ENCODE measurements at places on chromosomes 2 and 18. TPM values are rescaled to one million over a fixed set of nuclear protein-coding genes. Genes with fewer than 3 reads are reported as not detected.

DNA sequence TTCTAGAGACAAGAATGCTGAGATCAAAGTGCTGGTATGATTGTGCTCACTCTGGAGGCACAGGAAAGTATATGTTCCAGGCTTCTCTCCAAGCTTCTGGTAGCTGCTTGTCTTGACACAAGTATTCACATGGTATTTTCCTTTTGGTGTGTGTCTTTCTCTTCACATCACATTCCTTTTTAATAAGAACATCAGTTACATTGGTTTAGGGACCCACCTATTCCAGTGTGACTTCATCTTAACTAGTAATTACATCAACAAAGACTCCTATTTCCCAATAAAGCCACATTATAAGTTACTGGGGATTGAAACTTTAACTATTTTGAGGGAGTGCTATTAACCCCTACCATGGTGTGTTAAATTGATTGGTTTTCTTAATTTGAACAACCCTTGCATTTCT, 119.1 kb downstream of the FSIP2 start:
- DNase-seq = no peak
- no peaks in the 10 kb centered on the region for H3K27me3 ChIP-seq

DNA sequence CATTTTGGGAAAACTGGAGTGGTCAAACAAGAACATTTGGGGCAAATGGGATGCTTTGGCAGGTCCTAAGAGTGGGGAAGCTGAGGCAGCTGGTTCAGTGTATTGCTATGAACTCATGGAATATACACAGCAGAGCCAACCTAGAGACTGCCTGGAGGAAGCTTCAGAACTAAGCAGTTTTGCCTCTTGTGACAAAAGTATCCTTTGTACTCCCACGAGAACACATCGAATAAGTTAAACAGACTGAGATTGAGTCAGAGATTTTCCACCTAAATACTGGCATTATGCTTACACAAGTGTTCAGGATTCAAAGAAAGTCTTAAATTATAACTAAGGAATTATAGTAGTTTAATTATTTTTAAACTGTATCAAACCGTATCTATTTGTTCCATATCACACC, 5.2 kb upstream of the ARMC9 start:
- H3K36me3 ChIP-seq = peaks cover 7% of the 10 kb centered on the region
- no peak overlapping the region for H3K4me3 ChIP-seq
- no peak for DNase-seq
- no peak overlapping the region for H3K27ac ChIP-seq
- H3K27me3 ChIP-seq = peaks cover 46% of the 10 kb centered on the region

DNA sequence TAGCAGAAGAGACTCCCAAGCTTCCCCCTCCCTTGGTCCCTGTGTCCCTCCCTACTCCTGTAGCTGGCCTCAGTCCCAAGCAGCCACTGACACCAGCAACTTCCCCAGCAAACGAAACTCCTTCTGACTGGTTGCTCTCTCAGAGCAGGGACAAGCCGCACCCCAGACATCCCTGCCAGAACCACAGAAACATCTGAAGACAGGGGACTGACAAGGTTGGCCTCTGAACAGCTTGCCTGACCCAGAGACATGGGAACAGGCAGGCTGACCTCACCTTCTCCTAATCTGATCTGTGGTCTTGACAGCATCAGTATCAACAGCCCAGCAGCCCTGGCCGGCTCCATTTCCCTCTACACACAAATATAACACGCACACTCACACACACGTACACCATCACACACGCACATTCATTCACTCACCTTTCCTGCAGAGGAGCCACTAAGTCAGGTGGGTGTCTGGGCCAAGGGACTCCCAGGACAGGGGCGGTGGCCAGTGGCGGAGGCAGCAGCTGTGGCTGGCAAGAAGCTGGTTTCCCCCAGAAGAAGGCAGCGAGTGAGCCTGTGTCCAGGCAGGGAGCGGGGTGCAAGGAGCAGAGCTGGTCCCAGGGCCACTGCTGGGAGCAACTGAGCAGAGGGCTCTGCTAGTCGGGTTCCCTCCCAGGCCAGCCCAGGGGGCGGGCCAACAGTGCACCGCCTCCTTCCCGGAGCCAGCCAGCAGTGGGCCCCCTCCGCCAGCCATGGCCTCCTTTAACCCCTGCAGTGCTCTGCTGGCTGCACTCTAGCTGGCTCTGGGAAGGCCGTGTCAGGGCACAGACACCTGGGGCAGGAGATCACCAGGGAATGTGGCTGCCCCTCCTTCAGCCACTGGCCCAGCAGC, 59.1 kb downstream of the TNS1 start:
- H3K4me3 ChIP-seq = no peak overlapping the region
- H3K4me1 ChIP-seq = peaks cover 10% of the 10 kb centered on the region
- peak; percentile 60 for DNase-seq
- no peaks in the 10 kb centered on the region for H3K36me3 ChIP-seq

DNA sequence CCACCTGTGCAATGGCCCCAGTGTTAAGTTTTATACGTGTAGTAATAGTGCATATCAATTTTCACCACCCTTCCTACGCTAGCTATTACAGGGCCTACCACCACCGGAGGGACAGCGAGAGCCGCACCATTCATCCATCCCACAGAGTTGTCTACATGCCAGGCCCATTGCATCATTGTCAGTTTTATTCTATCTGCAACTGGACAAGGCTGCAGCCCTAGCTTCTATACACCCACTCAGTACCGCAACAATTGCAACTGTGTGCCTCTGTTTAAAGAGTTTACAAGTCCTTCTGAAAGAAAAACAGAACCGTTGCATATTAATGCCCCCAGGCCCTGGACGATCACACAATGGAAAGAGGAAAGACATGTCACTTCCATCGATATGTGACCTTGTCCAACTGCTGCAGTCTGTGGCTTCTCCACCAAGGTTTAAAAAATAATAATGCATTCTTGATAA, 58.6 kb downstream of the ZEB2 start:
- no peaks in the 10 kb centered on the region for H3K4me1 ChIP-seq
- no peaks in the 10 kb centered on the region for H3K36me3 ChIP-seq
- H3K27me3 ChIP-seq = no peaks in the 10 kb centered on the region
- no peak overlapping the region for H3K27ac ChIP-seq
- DNase-seq = no peak
- no peak overlapping the region for H3K4me3 ChIP-seq

DNA sequence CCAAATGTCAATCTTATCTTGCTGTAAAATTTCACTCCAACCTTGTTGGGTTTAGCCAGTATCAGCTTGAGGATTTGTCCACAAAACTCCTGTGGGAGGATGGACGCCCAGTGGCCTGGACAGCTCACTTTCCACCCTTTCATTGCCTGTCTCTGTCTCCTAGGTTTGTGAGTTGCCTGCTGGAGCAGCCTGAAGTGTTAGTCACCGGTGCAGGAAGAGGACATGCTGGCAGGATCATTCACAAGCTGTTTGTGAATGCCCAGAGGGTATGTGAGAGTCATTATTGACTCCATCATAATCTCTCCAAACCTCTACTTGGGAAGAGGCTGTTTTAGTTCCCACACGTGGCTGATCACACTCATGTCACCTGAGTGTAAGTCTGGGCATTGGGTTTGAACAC, 112.3 kb downstream of the RAB3GAP1 start:
- no peak overlapping the region for H3K4me3 ChIP-seq
- peaks cover 25% of the 10 kb centered on the region for H3K36me3 ChIP-seq
- no peaks in the 10 kb centered on the region for H3K27me3 ChIP-seq
- H3K4me1 ChIP-seq = no peaks in the 10 kb centered on the region
- H3K27ac ChIP-seq = no peak overlapping the region

DNA sequence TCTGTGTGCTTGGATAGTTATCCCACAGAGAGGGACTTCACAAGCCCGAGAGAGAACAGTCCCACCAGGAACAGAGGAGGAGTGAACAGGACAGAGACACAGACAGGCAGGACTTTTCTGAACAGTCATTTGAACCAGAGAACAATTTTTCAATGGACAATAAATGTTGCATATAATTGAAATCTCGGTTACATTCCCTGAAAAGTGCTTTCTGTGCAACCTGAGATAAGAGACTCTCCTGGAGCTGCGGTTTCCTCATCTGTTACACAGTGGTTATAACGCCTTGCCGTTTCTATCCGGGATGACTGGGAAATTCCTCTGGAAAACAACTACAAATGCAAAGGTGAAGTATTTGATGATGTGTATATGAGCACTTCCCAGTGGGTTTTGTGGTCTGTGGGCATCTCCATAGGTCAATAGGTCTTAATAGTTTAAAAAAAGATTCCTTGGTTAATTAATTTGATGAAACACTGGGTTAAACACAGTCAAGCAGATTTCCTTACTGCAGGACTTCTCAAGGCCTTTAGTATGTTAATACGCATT, 87.2 kb upstream of the HPCAL1 start:
- H3K27ac ChIP-seq = no peak overlapping the region
- H3K36me3 ChIP-seq = peaks cover 5% of the 10 kb centered on the region
- H3K4me3 ChIP-seq = no peak overlapping the region
- H3K27me3 ChIP-seq = peaks cover 21% of the 10 kb centered on the region
- H3K4me1 ChIP-seq = no peaks in the 10 kb centered on the region

- no peaks in the 10 kb centered on the region for H3K27me3 ChIP-seq
- no peaks in the 10 kb centered on the region for H3K4me1 ChIP-seq
- H3K27ac ChIP-seq = no peak overlapping the region
- H3K4me3 ChIP-seq = no peak overlapping the region
- peaks cover 6% of the 10 kb centered on the region for H3K36me3 ChIP-seq
Measured at GRCh38 chr2:108806371-108807113, 20.0 kb downstream of the CCDC138 start.

The ZNF396 gene
- 2.7 TPM for total RNA-seq

The TSPYL6 gene
- total RNA-seq = not detected

The AFF3 gene
- total RNA-seq = not detected
